ENCODE measurements at places on chromosomes 6 and 20. TPM values are rescaled to one million over a fixed set of nuclear protein-coding genes. Genes with fewer than 3 reads are reported as not detected.

The ADGRF5 gene
- 178 TPM for total RNA-seq

The SLC35B2 gene
- 16.8 TPM for total RNA-seq

The ZBTB12 gene
- total RNA-seq, result 3.1 TPM

The ADGB gene
- total RNA-seq, result 6.4 TPM

The SRSF12 gene
- 0.10 TPM for total RNA-seq

The OTOR gene
- total RNA-seq, result not detected

The ZBTB24 gene
- total RNA-seq, result 7.0 TPM

The ETV7 gene
- total RNA-seq, result 6.3 TPM

The CLIC5 gene
- total RNA-seq, result 117 TPM

The TM9SF4 gene
- total RNA-seq, result 37.5 TPM

The TNFRSF6B gene
- total RNA-seq, result 13.8 TPM

The TRIM39 gene
- 12.2 TPM for total RNA-seq

The LPA gene
- total RNA-seq, result not detected

The TINAG gene
- not detected for total RNA-seq

The OR12D3 gene
- not detected for total RNA-seq

The HDAC2 gene
- 52.6 TPM for total RNA-seq

The SLC22A2 gene
- not detected for total RNA-seq

The EYS gene
- total RNA-seq, result under 0.01 TPM

The ZBTB46 gene
- 25.3 TPM for total RNA-seq

The MYLK4 gene
- total RNA-seq, result 1.1 TPM

The MICAL1 gene
- total RNA-seq, result 263 TPM

The B3GAT2 gene
- not detected for total RNA-seq

The ZNF292 gene
- total RNA-seq, result 30.7 TPM

The SRMS gene
- not detected for total RNA-seq

The PYGB gene
- total RNA-seq, result 104 TPM

The PLA2G7 gene
- total RNA-seq, result 2.6 TPM

The LAMA4 gene
- 119 TPM for total RNA-seq

The FKBP1C gene
- total RNA-seq, result 1.2 TPM

The BHLHE23 gene
- total RNA-seq, result not detected

The F13A1 gene
- 49.6 TPM for total RNA-seq

The BTNL2 gene
- total RNA-seq, result not detected

The RFX6 gene
- not detected for total RNA-seq

The ATG5 gene
- 26.5 TPM for total RNA-seq

The HUS1B gene
- total RNA-seq, result 2.9 TPM

The COL9A3 gene
- not detected for total RNA-seq
